GM13977 (cell line): ENCODE measurements at places on chromosomes 16 and 17.

DNA sequence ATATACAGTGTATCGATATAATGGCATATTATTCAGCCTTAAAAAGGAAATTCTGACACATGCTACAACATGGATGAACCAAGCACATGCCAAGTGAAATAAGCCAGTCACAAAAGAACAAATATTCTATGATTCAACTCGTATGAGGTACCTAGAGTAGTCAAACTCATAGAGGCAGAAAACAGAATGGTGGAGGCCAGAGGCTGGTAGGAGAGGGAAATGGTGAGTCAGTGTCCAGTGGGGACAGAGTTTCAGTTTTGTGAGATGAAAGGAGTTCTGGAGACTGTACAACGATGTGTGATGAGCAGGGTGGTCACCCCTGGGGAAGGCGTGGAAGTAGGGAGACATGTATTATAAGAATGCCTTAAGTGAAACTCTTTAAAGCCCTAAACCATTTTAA is 39.9 kb downstream of the RNF157 start:
- DNase-seq: no peak

DNA sequence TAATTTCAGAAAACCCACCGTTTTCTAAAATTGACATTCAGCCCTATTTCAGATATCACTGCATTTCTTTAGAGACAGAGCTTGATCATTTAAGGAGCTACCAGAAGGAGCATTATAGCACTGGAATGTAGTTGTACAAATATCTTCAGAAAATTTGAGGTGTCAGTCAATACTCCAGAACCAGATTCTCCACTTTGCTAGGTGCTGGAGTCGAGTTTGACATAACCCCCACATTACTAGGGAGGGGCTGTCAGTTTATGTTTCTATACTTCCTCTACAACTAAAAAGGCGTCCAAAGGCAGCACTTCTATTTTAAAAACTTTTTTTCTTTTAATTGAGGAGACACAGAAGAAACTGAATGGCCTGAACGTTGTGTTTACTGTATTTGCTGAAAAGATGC is 892 bp upstream of the KIAA0513 start:
- DNase-seq: no peak

DNA sequence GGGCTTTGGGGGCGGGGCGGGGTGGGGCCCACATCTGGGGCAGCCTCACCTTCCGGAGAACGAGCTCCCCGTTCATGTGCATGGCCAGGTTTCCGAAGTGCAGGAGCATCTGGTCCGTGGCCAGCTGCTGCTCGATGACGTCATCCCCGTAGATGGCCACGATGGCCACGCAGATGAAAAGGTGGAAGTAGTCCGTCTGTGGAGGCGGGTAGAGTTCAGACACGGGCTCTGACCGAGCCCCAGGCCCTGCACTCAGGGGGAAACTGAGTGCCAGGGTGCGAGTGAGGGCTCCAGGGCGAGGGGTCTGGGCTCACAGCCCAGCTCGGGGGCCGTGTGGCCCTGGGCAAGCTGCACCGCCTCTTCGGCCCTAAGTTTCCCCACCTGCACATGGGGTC is 93.7 kb downstream of the TBC1D16 start:
- no peak for DNase-seq

- no peak for DNase-seq
Observed at GRCh38 chr16:48157794-48158193, 2.0 kb upstream of the ABCC12 start.

GRCh38 chr17:57270801-57271245 is 14.5 kb downstream of the MSI2 start:
- DNase-seq: no peak

DNA sequence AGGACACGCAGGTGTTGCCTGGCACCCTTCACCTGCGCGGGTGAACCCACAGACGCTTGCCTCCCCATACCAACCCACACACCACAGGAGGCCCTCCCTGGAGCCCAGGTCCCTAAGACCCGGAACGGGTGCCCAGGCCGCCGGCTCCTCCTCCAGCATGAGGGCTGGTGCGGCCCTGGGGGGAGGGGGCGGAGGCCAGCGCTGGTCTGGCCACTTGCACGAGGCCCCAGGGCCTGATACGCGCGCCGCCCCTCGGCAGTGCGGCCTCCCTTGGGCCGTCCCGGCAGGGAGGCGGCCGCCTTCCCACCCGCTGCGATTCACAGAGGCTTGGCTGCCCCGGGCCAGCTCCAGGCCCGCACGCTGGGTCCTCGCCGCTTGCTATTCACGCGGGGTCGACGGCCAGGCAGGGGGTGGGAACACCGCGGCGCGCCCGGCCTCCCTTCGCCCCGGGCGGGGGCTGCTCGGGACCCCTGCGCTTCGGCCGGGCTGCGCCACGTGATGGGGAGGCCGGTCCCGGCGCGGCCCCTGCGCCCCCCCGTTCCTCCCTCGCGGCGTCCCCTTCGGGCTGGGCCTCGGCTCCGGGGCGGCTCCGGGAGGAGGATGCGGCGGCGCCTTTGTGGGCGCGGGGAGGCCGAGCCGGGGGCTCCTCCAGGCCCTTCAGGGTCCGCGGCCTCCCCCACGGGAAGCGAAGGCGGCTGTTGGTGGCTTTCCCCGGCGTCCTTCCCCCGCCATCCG is 685 bp downstream of the FASN start:
- DNase-seq: peak; percentile 79

GRCh38 chr17:72430611-72431432 is 310.0 kb downstream of the SOX9 start:
- no peak for DNase-seq

GRCh38 chr17:7465597-7466275 is 13.7 kb downstream of the ZBTB4 start:
- no peak for DNase-seq
